ENCODE measurements at places on chromosomes 3 and 15. TPM values are rescaled to one million over a fixed set of nuclear protein-coding genes. Genes with fewer than 3 reads are reported as not detected.

The TTLL3 gene
- 4.4 TPM for total RNA-seq

The ZNF148 gene
- 15.3 TPM for total RNA-seq

The BCL2A1 gene
- total RNA-seq = 0.86 TPM

The PPP1R14D gene
- not detected for total RNA-seq

The PGBD4 gene
- total RNA-seq = 0.58 TPM

The BDH1 gene
- total RNA-seq = 3.9 TPM

The RHOV gene
- total RNA-seq = not detected

The TRPM1 gene
- not detected for total RNA-seq

The ACAD9 gene
- 39.7 TPM for total RNA-seq

Data from myometrial cell (primary cell).